ENCODE measurements at places on chromosomes 3 and 15.

- DNase-seq = peak; percentile 37
Observed at GRCh38 chr3:184289426-184289938, 9.6 kb upstream of the PSMD2 start.

GRCh38 chr15:67892559-67893377, 52.9 kb upstream of the RNU6-1 start:
- DNase-seq = no peak

- DNase-seq = no peak
Observed at GRCh38 chr3:120749843-120750242, 7.3 kb downstream of the GTF2E1 start.

DNA sequence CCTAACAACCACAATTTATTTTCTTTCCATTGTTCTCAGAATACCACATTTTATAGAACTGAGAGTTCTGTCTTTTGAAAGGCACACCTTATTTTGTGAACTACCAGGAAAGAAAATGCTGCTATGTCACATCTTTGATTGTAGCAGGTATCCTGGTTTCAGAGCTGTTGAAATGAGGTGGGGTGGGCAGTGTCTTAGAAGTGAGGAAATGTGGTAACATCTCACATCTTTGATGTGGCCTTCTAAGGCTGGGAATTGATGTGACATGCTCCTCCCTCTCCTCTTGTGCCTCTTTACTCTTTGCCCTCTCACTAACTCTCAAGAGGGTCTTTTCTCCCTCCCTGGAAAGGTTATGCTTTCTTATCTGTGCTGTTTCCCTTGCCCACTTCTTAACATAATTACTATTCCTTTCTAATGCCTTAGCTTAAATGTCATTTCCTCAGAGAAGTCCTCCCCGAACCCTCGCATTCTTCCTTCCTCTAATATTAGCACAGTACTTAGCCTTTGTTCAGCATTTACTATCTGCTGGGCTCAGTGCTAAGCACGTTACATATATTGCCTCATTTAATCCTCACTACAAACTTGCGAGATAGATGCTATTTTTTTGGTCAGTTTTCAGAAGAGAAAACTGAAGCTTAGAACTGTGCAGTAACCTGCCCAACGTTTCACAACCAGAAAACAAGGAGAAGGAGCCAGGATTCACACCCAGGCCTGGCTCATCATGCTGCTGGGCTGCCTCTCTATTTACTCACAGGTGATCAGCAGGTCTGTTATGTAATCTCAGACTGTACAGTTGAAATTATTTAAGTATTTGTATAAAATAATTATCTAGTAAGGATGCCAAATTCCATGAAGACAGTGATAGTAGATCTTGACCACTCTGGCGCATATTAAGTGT, 24.0 kb upstream of the SPTSSB start:
- DNase-seq = peak; percentile 79

DNA sequence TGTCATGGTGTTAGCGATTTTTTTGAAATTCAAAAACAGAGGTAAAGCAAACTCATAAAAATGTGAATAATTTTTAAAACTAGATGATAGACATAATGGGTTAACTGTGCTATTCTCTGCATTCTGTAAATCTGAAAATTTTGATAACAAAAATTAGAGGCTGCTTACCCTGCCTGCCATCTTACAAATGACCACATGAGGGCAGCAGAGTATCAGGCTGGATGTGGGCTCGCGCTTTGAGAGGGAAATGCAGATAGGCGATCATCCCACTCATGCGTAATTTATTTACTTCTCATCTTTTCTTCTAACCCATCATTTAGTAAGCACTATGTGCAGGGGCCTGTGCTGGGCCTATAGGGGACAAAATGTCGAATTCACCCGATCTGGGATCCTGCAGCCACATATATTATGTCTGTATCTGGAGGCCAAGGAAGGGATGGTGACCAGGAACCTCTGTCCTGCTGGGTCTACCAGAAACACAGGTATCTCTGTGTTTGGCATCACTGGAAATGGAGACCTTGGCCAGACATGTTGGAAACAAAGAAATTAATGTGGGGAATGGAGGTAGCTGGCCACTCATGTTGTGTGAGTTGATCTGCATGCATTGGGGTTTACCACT, 7.8 kb upstream of the RAD18 start:
- peak; percentile 71 for DNase-seq

- peak; percentile 62 for DNase-seq
Observed at GRCh38 chr3:73056014-73056844, 5.2 kb upstream of the EBLN2 start.

- no peak for DNase-seq
Observed at GRCh38 chr3:3635109-3635508, 164.1 kb upstream of the LRRN1 start.

- no peak for DNase-seq
Observed at GRCh38 chr15:48449734-48450133, 118.5 kb downstream of the DUT start.

GRCh38 chr15:96625256-96625655, 294.8 kb downstream of the NR2F2 start:
- DNase-seq = no peak

- no peak for DNase-seq
Observed at GRCh38 chr15:75677465-75678323, 30.0 kb downstream of the SNX33 start.

GRCh38 chr3:72265256-72266015, 480.5 kb upstream of the PROK2 start:
- DNase-seq = no peak

All from CD4-positive, CD25-positive, alpha-beta regulatory T cell (primary cell).